Midbrain (tissue), 1 donor: ENCODE measurements at places on chromosomes 3 and 15.

GRCh38 chr3:37768107-37768809 is 93.4 kb upstream of the CTDSPL start:
- no peak for DNase-seq

DNA sequence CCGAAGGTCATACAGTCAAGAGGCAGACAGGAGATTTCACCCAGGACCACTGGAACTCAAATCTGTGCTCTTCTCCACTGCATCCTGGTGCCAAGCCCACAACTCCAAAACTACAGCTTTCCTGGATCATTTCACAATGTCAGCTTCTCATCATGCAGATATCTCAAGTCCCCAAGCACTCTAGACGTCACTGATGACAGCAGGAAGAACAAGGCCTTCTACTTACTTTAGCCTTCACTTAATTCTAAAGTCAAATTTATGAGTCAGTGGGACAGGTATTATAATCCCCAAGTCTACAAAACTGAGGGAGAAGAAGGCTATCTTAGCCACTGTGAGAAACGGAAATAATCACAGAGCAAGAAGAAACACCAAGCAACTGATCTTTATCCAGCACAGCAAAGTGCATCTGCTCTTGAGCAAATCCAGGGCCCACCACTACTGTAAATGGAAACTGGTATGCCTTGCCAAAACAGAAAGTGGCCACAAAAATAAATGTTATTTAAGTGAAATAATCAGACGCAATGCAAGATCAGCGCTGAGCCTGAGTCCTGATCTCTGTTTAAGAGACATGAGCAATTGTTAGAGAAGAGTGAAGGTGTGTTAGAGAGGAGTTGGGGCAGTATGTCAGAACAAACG is 928 bp downstream of the RAD18 start:
- DNase-seq, result no peak

DNA sequence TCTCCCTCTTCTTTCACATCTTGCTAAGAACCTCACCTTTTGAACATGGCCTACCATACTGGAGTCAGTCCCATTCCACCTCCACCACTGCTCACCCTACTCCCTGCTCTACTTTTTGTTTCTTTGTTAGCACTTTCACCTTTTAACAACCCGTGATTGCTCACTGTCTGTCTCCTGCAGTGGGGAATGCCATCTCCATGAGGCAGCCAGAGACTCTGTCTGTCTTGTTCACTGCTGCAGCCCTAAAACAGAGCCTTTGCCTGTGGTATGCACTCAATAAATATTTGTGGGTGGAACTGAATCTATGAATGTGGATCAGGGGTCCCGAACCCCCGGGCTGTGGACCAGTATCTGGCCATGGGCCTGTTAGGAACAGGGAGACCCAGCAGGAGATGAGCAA is 16.5 kb upstream of the TLE3 start:
- no peak for DNase-seq

DNA sequence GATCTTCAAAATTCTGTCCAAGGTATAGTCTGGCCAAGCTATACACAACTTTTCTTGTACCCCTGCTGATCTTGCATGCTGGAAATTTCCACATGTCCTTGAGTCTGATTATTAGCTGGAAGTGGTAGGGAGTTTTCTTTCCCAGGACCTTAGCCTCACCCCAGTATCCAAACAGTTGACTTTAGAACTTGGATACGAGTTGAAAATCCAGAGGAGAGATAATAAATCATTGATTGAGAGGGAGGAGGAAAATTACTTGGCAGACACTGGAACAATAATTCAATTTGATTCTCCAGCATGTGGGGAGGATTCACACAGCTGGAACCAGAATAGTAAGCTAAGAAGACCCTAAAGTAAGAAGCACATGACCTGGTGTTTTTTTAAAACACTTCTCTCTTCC is 116.4 kb downstream of the IL5RA start:
- no peak for DNase-seq

DNA sequence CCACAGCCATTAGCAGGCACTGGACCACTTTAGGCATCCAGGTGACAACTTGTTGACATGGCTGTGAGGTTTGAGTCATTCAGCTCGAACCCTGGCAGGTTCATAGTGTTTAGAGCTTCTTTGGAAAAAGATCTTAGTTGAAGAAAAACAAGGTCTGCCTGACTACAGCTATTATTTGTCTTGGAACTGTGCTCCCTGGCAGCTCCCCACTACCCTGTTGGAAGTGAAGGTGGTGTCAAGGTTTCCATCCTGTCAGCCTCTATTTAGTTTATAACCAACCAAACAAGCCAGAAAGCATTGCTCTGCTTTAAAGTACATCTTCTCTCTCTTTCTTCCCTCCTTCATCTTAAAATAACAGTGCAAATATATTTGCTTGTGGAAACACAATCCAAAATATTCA is 56.8 kb downstream of the KAT2B start:
- DNase-seq, result no peak

- no peak for DNase-seq
Observed at GRCh38 chr3:148021381-148021780, 612.2 kb downstream of the ZIC1 start.

- no peak for DNase-seq
Observed at GRCh38 chr3:60812502-60812901, 438.8 kb downstream of the FHIT start.

- no peak for DNase-seq
Observed at GRCh38 chr3:9165421-9165820, 84.0 kb downstream of the SRGAP3 start.

DNA sequence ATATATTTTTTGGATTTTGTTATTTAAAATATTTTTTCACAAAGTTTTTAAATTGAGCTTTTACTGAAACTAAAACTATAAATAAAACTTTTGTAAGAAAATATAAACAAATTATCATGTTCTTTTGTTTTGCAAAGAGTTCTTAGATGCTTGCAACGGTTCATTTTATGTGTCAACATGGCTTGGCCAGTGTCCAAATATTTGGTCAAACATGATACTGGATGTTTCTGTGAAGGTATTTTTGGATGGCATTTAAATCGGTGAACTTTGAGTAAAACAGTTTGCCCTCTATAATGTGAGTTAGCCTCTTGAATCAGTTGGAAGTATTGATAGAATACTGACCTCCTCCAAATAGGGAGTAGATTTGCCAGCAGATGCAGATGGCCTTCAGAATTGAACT is 612.6 kb upstream of the NECTIN3 start:
- DNase-seq, result no peak

DNA sequence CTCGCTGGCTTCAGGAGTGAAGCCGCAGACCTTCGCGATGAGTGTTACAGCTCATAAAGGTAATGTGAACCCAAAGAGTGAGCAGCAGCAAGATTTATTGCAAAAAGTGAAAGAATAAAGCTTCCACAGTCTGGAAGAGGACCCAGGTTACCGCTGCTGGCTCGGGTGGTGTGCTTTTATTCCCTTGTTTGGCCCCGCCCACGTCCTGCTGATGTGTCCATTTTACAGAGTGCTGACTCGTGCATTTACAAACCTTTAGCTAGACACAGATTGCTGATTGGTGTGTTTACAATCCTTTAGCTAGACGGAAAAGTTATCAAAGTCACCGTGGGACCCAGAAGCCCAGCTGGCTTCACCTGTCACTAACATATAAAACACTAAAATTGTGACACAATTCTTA is 1464.5 kb downstream of the ZPLD1 start:
- no peak for DNase-seq

- DNase-seq, result no peak
Observed at GRCh38 chr3:137762674-137763593, 1.2 kb upstream of the SOX14 start.
